ENCODE measurements at places on chromosomes 7 and 10.

- DNase-seq, result no peak
Measured at GRCh38 chr10:44986670-44987069, 8.1 kb upstream of the DEPP1 start.

- peak; percentile 55 for DNase-seq
Measured at GRCh38 chr10:52004342-52004949, 305.1 kb upstream of the CSTF2T start.

- no peak for DNase-seq
Measured at GRCh38 chr10:74754381-74754821, 72.0 kb upstream of the KAT6B start.

- DNase-seq, result no peak
Measured at GRCh38 chr10:84822931-84823630, 494.7 kb downstream of the CCSER2 start.

- DNase-seq, result no peak
Measured at GRCh38 chr10:7887174-7887816, 69.0 kb downstream of the TAF3 start.
